ENCODE measurements at places on chromosomes 2 and 18.

GRCh38 chr2:207163053-207163755 lies 2.5 kb downstream of the KLF7 start:
- peak; percentile 42 for ATAC-seq

DNA sequence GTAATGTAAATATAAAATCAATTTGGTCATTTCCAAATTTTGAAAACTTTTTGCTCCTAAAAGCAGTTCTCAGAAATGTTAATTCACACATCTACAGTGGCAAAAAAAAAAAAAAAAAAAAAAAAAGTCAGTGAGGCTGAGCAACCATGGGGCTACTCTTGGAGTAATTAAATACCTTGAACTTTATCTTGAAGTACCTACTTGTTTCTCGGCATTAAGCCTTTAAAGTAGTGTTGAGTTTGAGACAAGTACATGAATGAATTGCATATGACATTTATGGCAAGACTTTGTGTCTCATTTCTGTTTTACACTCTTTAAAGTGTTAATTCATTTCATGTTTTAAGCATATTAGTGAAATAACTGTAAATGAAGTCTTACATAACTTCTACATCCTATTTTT lies 613.3 kb downstream of the XIRP2 start:
- ATAC-seq, result no peak

DNA sequence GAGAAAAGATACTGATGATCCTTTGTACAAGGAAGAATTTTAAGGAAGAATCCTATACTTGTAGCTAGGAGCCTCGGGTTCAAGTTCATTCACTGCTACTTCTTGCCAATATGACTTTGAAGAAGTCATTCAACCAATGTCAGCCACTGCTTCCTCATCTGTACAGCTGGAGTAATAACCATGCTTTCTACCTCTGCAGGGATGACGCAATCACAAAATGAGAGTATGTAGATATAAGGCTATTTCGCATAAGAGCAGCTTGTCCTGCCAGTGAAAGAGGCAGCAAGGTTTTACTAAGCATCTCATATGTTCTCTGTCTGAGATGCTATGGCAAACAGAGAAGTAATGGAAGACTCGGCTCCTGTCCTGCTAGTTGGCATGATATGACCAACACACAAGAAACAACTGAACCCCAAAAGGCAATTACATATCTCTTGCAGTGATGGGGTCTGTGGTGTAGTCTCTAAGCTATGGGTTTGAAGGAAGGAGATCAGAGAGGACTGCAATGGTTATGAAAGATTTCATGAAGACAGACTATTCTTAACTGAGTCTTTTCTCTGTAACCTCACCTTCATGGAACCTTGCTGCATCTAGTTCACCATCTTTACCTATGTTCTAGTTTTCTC lies 9.2 kb downstream of the AAK1 start:
- no peak for ATAC-seq

DNA sequence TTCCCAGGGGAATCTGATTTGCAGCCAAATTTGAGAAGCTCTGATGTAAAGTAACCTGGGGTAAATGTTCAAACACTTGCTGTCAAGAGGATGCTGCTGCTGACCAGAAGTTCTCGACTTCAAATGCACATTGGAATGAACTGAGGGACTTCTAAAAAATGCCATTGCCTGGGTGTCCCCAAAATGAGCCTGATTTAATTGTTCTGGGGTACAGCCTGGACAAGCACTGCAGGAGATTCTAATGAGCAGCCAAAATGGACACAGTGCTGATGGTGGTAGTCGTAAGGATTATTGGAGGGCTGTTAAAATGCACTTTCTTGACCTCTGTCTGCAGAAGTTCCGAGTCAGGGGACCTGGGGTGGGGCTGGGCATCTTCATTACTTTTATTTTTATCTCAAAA lies 49.5 kb downstream of the LIPG start:
- no peak for ATAC-seq

- no peak for ATAC-seq
Observed at GRCh38 chr2:102072741-102073140, 69.8 kb upstream of the IL1R1 start.

- no peak for ATAC-seq
Observed at GRCh38 chr2:229520691-229521096, 193.7 kb downstream of the DNER start.

DNA sequence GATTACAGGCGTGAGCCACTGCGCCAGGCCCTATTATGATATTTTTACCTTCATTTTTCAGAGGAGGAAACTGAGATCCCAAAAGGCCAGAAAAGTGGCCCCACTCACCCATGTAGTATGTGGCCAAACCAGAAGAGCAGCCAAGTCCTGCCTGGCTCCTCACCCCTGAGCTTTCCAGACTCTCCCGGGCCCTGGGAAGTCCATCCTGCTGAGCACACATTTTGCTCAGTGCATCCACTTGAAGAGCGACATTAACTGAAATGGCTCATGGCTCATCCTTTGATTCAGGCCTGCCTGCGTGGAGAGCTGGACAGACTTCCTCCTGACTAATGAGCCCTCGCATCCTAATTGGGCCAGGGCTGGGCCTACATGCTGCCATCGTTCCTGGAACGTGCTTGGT lies 9.5 kb upstream of the NGEF start:
- ATAC-seq, result no peak

GRCh38 chr2:46211461-46211860 lies 85.7 kb upstream of the EPAS1 start:
- ATAC-seq, result no peak

DNA sequence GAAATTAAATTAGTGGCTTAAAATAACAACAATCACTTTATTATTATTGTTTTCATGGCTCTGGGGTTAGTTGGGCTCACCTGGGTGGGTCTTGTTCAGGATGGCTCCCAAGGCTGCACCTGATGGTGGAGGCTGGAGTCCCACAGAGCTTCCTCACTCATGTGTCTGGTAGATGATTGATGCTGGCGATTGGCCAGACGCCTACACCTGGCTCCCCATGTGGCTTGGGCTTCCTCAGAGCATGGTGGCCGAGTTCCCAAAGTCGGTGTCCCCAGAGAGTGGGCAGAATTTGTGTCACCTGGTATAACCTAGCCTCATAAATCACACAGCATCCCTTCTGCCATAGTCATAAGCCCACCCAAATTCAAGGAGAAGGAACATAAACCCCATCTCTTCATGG lies 18.2 kb downstream of the DBI start:
- ATAC-seq, result no peak

- no peak for ATAC-seq
Observed at GRCh38 chr2:238743243-238744065, 104.4 kb upstream of the TWIST2 start.

DNA sequence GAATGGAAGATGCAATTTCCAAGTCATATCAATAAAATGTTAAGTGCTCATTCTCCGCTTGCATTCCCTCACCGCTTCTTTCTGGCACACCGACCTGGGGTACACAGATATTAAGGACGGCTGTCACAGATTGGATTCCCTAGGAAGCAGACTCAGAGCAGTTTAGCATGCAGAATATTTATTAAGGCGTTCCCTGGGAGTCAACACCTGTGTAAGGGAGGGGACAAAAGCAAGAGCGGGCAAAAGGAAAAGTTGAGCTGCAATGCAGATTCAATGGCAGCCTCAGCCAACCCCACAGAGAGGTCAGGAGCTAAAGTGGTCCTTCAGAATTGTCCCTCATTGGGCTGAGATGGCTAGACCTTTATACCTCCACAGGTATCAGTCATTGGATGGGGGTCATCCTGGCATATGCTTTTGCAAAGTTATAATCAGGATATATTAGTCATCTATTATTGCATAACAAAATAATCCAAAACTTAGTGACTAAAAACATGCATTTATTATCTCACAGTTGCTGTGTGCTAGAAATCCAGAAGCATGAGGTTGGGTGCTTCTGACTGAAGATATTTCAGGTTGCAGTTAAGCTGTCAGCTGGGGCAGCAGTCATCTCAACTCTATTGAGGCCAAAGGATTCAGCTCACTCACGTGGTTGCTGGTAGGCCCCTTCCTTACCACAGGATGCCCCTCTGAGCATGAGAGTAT lies 27.0 kb upstream of the INO80D start:
- no peak for ATAC-seq

GRCh38 chr2:236117861-236118269 lies 50.3 kb downstream of the GBX2 start:
- ATAC-seq, result no peak

DNA sequence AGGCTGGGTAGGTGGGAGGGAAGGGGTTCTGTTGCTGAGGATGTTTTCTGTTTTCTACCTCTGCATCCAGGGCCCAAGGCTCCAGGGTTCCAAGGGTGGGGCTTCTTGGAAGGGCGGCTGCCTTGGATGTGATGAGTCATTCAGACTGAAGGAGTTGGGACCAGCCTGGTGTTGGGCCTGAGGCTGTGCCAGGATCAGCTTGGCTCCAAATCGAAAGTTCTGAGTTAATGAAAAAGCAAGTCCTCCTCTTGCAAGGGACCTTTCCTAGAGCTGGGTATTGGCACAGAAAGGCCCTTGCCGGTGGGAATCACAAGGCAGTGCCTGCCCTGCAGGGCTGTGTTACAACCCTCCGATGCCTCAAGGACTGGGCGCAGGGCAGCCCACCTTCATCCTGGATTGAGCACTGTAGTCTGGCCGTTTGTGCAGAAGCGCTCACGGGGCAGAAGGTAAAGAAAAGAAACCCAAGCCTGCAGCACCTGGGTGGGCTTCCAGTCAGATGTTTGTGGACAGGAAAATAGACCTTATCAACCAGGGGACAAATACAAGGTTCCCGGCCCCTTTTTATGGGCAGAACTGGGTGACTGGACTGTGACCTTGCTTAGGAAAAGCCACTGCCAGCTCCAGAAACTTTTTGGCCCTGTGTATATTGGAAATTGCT lies 52.5 kb upstream of the MCFD2 start:
- ATAC-seq, result peak; percentile 87

DNA sequence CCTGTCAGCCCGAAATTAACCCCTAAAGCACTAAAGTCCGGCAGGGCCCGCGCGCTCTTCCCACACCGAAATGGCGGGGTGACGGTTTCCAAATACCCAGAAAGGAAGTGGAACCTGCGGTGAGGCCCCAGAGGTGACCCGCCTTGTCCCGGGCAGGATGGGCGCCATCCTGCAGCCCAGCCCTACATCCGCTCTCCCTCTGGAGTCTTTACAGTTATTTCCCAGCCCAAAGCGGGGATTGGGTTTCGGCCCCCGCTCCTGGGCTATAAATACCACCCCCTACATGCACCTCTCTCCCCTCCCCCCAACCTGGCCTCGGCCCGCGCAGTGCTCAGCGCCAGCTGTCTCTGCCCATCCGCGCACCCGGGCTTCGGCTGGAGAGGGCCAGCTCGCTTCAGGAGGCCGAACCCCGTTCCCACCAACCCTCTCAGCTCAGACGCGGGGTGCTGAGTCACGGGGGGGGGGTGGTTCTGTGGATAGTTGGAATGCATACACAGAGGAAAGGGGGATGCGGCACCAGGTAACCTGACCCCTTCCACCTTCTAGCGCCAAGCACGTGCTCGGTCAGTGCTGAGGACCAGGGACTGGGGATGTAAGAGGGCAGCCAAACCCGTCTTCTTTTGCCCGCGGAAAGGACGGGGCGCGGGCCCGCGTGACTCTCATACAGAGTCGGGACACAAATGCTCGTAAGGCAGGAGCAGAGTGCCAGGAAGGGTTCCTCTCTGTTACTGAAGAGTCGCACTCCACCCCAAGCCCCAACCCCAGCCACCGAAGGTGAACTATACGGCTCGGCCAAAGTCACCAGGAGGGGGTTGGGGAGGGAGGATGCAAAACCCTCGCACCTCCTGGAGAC lies at the start of gene TUBA4B:
TUBA4B (plus strand) TSS at position 344 of the 853 bp plus-strand sequence; CDS start at position 509, 165 bp downstream.
- peak; percentile 20 for ATAC-seq

DNA sequence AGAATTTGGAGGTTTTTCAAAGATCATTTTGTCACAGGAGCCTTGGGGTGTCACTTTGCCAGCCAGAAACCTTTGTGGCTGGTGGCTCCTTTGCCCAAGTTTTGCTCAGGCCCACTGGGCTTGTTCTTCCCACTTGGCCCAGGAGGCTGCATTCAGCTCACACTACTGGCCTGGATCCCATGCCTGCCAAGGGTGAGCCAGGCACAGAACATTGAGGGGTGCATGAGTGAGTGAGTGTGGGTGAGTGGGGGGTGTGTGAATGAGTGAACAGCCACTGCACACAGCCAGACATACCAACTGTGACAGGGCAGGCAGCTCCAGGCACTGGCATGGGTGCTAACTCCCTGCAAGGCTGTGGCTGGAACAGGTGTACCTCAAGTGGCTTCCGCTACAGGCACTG lies 39.6 kb downstream of the FAM171B start:
- no peak for ATAC-seq

GRCh38 chr2:41782306-41783158 lies 265.3 kb upstream of the PKDCC start:
- peak; percentile 76 for ATAC-seq

GRCh38 chr18:44996261-44996660 lies 315.6 kb downstream of the SETBP1 start:
- no peak for ATAC-seq

DNA sequence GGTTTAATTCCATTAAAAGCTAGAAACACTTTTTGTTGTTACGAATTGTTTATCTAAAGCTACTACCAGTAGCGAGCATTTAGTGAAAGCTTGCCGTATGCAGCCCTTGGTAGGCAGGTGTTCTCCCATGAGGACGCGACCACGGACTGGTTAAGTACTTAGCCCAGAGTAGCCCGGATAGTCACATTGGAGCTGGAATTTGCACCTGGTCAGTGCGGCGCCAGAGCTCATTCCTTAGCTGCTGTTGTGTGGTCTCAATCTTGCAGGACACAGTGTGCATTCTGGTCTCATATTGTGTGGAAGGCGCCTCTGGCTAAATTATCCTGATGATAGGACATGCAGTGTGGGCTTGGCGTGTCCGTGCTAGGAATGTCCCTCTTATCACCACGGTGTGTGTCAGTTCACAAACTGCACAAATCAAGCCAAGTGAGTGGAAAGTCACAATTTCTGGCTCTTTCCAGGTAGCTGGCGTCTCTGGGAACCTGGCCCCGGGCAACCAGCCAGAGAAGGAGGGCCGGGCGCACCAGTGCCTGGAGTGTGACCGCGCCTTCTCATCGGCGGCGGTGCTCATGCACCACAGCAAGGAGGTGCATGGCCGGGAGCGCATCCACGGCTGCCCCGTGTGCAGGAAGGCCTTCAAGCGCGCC lies 133.3 kb downstream of the ZNF236 start:
- ATAC-seq, result no peak

GRCh38 chr18:79764131-79764530 lies 33.6 kb upstream of the KCNG2 start:
- ATAC-seq, result no peak

DNA sequence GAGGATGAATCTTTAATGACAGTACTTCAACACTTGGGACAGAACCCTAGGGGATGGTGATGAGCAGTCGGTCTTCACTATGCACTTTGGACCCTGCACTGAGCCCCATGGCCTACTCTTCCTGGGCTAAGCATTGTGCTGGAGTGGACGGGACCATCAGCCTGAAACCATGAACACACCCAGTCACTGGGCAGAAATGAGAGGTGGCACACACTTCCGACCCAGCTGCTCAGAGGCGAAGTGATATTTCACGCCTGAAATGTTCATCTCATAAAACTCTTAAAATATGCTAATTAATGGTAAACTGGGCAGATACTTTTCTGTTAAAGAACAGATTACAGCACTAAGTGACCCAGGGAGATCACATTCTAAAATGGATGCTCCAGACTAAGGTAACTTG lies 150.3 kb upstream of the NDUFV2 start:
- ATAC-seq, result no peak
